ENCODE measurements at places on chromosomes 13 and 19.

- DNase-seq, result no peak
These were observed 1.5 kb downstream of the PPP1R15A start for GRCh38 chr19:48873476-48874302.

- no peak for DNase-seq
These were observed 17.3 kb downstream of the ZBTB7A start for GRCh38 chr19:4049432-4049831.

DNA sequence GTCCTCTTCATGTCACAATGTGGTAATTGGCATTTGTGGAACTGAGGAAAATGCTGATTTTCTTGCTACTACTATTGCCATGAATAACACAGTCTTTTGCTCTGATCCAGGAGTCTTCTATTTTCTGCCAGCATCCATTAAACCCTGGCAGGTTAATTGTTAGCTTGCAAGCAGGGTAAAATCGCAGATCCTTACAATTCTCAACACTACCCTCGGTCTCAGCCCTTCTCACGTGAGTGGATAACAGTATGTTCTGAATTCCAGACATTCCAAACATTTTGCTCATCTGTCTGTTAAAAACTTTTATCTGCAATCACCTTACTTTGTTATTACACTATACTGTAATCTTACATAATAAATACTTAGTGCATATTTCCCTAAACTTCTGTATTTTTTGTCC lies 251.3 kb upstream of the ATXN8OS start:
- no peak for DNase-seq

- no peak for DNase-seq
These were observed 1190.5 kb upstream of the SLC10A2 start for GRCh38 chr13:104256701-104257100.

DNA sequence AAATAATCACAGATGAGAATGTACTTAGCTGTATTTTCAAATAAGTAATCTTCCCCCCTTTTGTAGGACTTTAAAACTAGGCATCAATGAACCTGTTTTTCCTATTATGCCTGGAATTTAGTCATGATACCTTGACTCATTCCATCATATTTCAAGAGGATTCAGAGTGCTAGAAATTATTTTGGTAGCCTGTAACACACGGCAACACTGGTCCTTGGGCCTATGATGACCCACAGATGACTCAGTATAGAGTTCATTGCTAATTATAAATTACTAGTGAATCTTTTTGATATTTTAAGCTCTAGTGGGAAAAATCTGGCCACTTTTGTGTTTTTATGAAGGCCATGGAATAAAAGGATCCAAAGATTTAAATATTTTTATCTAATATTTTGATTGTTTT lies 26.0 kb upstream of the GARRE1 start:
- no peak for DNase-seq

DNA sequence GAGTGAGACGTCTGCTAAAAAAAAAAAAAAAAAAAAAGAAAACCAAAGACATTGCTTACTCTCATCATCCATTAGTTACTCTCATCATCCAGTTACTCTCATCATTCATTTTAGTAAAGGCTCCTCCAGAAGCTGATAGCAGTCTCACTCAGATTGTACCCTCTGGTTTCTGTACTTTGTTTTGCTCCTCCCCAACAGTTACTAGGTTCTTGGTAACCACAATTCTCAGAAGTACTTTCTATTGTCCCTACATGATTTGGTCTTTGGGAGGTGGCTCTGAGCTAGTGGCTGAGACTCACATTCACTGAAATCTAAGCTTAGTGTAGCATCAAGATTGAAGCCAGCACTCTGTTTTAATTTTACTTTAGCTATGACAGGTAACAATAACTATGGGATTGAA lies 14.3 kb downstream of the ERICH4 start:
- no peak for DNase-seq

GRCh38 chr19:11248852-11249251 lies 9.4 kb downstream of the ANGPTL8 start:
- no peak for DNase-seq

GRCh38 chr19:13427273-13428051 lies 78.8 kb downstream of the CACNA1A start:
- no peak for DNase-seq

- no peak for DNase-seq
These were observed 53.6 kb downstream of the WDFY2 start for GRCh38 chr13:51637852-51638215.

DNA sequence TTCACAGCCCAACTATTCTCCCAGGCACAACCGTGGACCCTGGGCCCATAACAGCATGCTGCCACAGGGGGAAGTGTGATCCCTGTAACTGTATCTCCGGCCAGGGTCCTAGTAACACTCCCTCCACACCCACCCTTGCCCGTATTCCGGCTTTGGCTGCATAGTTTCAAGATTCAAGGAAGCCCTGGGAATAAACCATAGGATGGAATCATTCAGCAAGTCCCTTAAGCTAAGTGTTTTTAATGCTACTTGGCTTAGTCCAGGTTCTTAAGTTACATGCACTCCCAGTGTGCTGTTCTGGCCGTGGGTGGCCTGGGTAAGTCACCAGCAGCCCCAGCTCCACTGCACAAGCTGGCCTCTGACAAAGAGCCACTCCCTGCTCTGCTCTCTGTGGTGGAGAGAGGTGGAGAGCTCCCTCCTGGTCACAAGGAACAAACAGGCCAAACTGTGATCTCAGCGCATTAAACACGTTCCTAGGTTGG lies 532.4 kb upstream of the SGCG start:
- DNase-seq, result no peak

DNA sequence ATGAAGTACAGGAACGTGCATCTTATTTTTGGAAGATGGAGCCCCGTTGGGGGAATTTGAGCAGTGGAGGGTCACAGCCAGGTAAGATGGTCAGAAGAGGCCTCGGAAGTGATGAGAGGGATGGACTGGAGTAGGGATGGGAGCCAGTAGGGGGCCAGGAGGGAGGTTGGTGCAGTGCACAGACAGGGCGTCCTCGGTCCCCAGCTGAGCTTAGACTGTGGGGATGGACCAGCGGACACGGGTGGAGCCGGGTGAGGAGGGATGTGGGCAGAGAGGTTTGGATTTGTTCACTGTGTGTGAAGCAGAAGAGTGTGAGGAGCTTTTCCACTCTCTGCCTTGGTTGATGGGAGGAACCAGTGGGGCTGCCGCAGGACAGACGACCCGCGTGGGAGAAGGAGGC lies 10.6 kb downstream of the RPS9 start:
- DNase-seq, result no peak

DNA sequence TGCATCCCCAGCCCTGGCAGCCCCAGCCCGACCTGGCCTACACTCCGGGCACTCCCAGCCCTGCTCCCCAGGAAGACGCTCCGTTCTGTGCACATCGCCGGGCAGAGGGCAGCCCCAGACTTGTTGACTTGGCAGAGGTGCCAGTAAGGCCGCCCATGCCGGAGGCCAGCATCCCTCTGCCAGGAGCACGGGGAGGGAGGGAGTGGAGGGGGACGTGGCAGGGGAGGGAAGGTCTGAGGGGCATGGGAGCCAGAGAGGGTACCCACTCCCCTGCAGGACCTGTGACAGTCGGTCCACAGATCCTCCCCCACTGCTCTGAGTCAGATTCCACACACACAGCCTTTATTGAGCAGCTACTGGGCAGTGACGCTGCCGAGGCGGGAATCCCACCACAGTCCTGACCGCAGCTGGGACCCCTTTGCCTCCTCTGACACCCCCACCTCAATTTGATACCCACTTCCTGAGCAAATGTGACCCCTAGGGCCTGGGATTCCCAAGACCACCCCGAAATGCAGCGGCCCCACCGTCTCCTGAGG lies 1.9 kb upstream of the NKPD1 start:
- DNase-seq, result no peak

DNA sequence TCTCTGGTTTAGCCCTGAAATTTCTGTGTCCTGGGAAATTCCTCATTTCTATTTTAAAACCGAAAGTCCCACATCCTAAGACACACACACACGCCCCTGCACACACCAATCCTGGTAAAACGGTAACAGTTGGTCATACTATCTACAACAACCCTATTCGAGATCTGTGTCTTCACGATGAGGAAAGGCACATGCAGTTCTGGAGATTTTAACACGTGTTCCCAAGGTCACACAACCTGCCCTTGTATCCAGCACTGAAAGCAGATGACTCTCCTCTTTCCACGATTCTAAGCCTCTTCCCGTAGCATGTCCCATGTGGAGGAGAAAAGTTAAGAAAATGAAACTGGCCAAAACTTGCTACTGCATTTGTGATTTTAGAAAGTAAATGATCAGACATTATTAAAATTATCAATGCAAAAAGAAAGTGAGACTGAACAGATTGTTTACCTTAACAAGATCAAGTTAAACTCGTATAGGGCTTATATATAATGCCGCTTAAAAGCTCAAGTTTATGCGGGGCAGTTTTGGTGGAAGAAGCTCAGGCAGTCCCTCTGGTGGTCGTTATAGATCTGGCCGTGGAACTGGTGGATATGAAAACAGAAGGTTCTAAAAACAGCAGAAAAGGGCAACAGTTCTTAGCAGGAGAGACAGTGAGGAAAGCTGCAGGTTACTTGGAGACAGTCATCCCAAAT lies 32.7 kb downstream of the VSTM1 start:
- DNase-seq, result no peak

DNA sequence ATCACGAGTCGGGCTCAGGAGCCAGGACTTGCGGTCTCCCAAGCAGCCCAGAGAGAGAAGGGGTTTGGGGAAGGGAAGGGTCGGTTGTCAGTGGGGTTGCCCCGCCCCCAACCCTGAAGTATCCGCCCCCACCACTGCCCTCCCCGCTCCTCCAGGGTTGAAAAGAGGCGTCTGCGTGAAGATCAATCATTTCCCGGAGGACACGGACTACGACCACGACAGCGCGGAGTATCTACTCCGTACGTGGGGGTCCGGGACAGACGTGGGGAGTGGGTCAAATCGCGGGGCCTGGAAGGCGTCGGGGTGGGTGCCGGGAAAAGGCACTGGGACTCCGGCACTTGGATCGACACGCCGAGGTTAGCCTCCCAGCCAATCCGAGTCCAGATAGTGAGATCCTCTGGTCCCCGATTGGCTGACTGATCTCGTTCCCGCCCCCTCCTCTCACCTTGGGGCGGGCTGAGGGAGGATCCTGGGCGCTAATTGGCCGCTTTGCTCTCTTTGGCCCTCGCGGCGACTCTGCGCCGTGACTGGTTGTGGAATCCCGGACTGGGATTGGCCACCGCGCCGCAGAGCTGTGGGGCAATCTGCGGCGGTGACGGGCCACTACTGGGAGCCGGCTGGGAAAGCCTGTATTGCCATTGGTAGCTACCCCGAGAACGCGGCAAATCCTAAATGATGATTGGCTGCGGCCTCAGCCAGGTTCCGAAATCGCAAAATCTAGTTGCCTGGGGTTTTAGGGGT lies 13.3 kb upstream of the CACNG6 start:
- no peak for DNase-seq

- no peak for DNase-seq
These were observed 2.9 kb upstream of the DCLK1 start for GRCh38 chr13:36133950-36134626.

DNA sequence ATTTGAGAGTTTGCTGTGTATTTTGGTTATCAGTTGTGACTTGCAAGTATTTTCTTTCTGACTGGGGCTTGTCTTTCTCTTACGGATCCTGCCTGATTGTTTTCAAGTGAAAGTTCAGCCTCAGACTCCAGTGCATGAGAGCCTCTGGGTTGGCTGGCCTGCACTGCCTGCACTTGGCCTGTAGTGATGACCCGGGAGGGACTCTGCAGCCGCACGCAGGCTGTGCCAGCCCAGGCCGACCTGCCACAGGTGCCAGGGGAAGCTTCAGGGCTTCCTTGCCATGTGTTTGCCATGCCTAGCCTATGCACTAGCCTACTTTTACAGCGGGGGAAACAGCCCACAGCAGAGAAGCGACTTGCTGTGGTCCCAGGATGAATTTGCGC lies 77.0 kb downstream of the KDM4B start:
- no peak for DNase-seq

- DNase-seq, result no peak
These were observed 45.5 kb upstream of the SLC7A9 start for GRCh38 chr19:32914879-32915660.

GRCh38 chr13:43196086-43196621 lies 172.8 kb downstream of the DNAJC15 start:
- no peak for DNase-seq

DNA sequence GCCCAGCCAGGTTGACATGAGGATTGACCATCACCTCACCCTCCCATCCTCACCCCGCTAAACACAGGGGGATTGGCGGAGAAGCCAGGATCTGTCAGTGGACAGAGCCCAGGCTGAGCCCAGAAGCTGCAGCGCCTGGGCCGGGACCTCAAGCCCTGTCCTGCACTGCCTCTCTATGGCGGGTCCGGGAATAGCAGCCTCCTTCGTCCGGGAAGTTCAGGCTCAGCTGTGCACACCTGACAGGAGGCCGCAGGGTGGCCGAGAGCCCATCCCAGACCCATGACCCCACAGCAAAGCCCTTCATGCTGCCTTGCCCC lies 67.8 kb downstream of the SPACA7 start:
- DNase-seq, result no peak

- no peak for DNase-seq
These were observed 44.5 kb downstream of the VWA8 start for GRCh38 chr13:41916173-41916954.

- no peak for DNase-seq
These were observed 28.6 kb upstream of the KLF12 start for GRCh38 chr13:74162782-74163181.

DNA sequence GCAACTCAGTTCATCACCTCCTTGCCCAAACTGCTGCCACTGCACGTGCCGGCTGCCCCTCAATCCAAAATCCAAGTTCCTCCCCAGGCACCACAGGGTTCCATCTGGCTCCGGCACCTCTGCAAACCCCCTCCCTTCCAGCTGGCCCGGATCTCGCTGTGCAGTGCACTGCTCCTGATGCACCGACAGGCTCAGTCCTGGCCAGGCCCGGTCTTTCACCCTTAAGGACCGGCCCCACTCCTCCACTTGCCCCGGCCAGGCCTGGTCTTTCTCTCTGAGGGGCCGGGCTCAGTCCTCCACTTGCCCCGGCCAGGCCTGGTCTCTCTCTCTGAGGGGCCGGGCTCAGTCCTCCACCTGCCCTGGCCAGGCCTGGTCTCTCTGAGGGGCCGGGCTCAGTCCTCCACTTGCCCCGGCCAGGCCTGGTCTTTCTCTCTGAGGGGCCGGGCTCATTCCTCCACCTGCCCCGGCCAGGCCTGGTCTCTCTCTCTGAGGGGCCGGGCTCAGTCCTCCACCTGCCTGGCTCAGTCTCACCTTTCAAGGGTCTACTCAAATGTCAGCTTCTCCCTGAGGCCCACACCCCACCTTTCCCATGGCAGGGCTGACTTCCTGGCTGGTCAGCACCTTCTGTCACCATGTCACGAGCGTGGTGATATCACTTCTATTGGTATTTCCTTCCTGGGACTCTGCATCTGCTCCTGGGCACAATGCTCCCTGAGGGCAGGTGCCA lies 6.9 kb downstream of the ZNF787 start:
- DNase-seq, result no peak

- DNase-seq, result no peak
These were observed 10.1 kb downstream of the EPS15L1 start for GRCh38 chr19:16461630-16462051.

GRCh38 chr13:21676611-21677021 lies 5.7 kb downstream of the FGF9 start:
- DNase-seq, result no peak
